SK-N-MC (cell line): ENCODE measurements at places on chromosomes 6 and 20.

GRCh38 chr6:71033171-71033570 lies 76.3 kb upstream of the B3GAT2 start:
- no peak for DNase-seq

DNA sequence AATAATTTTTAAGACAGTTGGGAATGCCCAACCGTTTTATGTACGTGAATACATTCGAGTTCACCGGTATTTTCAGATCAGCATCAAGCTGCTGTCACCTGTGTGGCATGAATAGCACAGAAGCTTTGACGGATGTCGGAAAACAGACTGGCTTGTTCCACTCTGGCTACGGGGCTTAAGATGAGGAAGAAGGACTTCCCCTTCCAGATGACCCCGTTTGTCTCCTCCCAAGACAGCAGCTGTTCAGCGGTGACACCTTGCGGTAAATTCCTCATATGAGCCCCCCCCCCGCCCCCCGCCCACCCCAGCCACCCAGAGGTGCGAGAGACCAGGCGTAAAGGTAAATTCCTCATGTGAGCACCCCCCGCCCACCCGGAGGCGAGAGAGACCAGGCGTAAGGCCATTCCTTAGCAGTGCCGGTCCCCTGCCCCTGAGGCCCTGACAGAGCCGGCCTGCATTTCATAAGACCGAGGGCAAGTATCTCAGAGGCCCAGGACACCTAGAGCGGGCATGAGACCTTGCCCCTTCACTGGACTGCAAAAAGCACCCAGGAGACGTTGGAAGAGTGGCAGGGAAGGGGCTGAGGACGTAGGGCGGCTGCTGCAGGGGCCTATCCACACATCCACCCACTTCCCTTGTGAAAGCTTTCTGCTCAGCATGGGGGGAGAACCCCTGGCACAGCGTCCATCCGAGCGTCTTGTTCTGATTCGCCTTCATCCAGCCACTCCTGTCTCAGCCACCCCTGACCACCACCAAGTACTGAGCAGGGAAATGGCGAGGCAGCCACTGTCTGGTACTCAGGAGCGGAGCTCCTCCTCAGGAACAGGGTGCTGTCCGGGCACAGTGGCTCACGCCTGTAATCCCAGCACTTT lies 7.3 kb upstream of the PCMTD2 start:
- DNase-seq, result no peak

GRCh38 chr6:36692220-36692619 lies 5.4 kb upstream of the RAB44 start:
- no peak for DNase-seq

DNA sequence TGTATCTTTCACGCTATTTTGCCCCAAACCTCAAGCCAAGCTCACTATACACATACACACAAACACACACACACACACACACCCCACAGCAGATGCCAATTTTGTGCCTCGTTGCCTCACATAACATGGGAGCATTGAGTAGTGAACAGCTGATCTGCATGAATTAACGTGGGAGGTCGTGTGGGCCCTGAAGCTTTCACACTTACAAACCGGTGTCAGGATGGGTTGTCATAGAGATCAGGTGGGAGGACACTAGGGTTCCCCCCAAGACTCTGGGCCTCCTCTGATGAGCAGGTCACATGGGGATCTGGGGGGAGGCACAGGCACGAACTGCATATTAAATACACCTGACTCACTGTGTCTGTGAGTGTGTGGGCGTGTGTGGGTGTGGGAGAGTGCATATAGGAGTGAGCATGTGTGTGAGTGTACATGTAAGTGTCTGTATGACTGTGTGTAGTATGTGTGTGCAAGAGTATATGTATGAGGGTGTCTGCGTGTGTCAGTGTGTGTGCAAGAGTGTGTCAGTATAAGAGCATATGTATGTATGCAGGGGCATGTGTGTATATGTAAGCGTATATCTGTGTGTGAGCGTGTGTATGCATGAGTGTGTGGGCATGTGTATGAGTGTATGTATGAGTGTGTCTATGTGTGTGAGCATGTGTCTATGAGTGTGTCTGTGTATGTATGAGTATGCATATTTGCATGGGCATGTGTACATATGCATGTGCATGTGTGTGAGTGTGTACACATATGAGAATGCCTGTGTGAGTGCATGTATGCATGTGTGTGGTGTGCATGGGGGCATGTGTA lies 370.4 kb downstream of the PREX1 start:
- no peak for DNase-seq

GRCh38 chr20:9531581-9531980 lies 17.2 kb downstream of the LAMP5 start:
- DNase-seq, result no peak

DNA sequence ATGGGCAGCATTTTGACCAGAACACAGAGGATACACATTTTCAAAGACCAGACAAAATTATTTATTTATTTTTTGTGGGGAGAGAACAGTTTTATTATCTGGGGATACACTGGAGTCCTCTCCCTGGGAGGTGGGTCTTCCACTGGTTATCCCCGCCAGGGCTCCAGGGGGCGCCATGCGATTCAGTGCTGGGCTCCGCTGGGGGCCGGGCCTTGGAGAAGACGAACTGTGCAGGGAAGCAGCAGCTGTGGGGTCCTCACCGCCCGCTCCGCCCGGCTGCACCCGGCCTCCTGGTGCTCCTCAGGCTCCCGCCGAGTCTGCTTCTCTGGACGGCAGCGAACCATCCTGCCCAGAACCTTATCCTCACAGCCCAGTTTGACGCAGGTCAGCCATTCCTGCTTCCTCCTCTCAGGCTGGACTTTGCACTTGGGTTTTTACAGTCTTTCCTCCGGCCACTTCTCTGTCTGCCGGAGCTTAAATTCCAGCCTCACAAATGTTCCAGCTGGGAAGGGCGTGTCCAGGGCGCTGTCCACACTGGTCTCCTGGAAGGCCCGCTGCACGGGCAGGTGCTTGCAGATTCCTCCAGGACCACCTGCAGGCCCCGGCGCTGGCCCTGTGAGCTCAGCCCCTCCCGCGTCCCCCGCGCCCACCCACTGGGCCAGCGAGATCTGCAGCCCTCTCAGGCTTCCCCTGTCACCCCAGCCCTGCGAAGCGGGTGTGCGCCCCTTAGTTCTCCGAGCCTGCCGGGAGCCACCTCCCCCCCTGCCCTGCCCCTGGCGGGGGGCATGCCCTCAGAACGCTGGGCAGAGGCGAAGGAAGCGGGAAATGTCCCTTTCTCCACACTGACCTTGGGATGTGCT lies 1830.0 kb upstream of the DEFB115 start:
- no peak for DNase-seq

GRCh38 chr6:112156668-112157067 lies 69.3 kb downstream of the FAM229B start:
- DNase-seq, result no peak

DNA sequence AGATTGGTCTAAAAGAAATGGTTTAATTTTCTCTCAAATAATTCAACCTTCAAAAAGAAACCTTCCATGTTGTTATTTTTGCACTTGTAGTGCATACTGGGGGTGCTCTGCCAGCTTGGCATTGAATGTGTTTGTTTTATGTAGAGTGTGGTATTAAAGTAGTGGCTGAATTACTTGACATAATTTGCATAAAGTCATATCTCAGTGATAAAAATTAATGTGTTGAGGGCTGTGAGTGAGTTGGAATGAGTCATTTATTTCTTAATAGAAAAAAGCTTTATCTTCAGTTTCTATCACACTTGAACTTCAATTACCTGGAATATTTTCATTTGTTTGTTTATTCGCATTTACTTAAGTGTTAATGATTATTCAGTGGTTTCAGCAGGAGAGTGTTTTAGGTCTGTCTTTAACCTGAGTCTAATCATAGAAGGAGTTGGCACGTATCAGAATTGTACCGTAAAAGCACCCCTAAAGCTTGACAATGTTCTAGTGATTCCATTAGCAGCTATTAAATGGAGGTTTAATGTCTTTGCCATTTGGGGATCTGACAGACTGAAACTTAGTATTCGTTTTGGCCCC lies 801.2 kb upstream of the FLRT3 start:
- no peak for DNase-seq

GRCh38 chr20:31664696-31665354 lies 27.1 kb downstream of the COX4I2 start:
- no peak for DNase-seq

GRCh38 chr6:100376103-100376502 lies 88.6 kb downstream of the SIM1 start:
- DNase-seq, result no peak

DNA sequence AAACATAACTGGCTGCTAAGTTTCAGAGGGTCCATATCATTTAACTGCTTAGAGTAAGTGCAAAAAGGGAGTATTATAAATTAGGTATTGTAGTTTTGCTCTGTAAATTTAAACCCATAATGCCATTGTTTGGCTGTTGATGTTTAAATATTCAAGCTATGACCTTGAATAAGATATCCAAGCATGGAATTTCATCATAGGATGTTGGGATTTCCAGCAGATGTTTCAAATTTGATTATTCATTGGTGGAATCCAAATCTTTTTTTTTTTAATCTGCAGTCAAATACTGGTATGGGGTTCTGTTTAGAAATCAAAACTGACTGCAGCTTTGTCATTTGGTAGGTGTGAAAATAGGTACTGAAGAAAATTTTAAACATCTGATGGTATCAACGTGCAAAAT lies 161.0 kb downstream of the KHDC1L start:
- DNase-seq, result no peak

- DNase-seq, result no peak
Observed at GRCh38 chr6:63790334-63790733, 154.7 kb downstream of the PHF3 start.

- no peak for DNase-seq
Observed at GRCh38 chr6:35319346-35320030, 21.9 kb downstream of the DEF6 start.

GRCh38 chr6:44065443-44066140 lies 61.7 kb downstream of the MRPL14 start:
- no peak for DNase-seq

DNA sequence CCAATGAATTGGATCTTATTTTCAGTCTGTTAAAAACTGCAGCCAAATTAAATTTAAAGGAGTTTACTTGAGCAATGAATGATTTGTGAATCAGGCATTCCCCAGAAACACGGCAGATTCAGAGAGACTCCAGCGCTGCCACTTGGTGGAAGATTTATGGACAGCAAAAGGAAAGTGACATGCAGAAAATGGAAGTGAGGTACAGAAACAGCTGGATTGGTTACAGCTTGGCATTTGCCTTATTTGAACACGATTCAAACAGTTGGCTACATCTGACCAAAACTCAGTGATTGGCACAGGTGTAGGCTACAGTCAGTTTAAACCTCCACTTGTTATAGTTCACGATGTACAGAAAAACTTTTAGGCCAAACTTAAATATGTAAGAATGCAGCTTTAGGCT lies 257.6 kb upstream of the IMPG1 start:
- no peak for DNase-seq

GRCh38 chr6:149273318-149273717 lies 44.2 kb upstream of the TAB2 start:
- no peak for DNase-seq

GRCh38 chr6:129239825-129240491 lies 357.0 kb downstream of the LAMA2 start:
- no peak for DNase-seq

- no peak for DNase-seq
Observed at GRCh38 chr20:36254076-36254475, 17.8 kb downstream of the AAR2 start.

- DNase-seq, result no peak
Observed at GRCh38 chr6:118292558-118292957, 255.5 kb upstream of the PLN start.

DNA sequence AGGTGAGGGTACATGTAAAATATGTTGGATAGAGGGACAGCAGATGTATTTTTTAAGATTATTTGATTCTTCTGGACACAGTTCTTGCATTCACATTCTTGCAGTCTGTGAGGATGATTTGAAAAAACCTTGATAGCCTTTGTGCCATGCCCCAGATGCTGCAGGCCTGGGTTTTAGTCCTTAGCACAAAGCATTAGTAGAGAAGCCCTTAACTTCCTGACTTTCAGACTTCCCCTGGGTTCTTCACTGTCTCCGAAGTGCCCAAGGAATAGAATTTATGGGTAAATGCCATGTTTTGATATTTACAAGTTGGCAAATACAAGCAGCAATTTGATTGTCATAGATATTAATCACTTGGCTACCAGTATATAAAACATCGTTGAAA lies 67.6 kb upstream of the SUPT3H start:
- DNase-seq, result no peak

DNA sequence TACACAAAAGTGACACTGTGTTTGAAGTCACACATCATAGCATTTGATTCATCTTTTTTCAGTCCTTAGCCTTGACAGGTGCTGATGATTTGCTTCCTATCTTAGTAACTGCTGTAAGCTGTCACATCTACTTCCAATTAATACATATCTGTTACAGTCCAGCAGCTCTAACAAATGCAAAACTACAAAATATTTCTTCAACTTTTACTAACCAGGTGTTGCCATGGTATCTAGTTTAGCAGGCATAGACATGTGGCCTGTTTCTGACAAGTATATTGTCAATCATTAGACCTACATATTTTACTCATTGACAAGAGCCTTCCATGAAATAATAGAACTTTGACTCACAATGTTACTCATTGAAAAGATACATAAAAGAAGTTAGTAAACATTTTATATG lies 1159.7 kb downstream of the GRIK2 start:
- no peak for DNase-seq

DNA sequence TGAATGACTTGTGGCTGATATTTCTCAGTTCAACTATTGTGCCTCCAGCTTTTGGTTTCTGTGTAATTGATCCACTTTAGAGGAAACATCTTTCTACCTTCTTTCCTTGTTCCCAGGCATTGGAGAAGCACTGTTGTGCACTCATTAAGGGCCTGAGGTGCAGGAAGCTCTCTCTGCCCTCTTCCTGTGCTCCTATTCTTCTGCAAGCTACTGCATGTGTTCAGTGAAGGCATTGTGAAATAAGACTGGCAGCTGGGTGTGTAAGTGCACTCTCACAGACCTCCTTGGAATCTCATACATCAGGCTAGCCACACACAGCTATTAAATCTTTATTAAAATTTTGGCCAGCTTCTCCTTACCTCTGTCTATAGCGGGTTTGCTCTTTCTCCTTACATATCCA lies 177.8 kb downstream of the OGFRL1 start:
- no peak for DNase-seq

- no peak for DNase-seq
Observed at GRCh38 chr6:6975459-6976111, 132.2 kb upstream of the RREB1 start.

DNA sequence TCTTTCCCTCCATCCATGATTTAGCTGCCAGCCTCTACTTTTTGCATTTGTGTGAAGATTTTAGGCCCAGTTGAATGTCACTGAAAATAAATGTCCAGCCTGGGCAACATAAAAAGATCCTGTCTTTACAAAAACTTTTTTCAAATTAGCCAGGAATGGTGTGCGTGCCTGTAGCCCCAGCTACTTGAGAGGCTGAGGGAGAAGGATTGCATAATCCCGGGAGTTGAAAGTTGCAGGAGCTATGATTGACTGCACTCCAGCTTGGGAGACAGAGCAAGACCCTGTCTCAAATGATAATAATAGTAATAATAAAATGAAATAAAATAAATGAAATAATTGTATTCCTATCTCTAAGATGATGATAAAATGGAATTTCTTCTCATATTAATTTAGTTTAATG lies 5.0 kb upstream of the GFOD1 start:
- DNase-seq, result no peak

DNA sequence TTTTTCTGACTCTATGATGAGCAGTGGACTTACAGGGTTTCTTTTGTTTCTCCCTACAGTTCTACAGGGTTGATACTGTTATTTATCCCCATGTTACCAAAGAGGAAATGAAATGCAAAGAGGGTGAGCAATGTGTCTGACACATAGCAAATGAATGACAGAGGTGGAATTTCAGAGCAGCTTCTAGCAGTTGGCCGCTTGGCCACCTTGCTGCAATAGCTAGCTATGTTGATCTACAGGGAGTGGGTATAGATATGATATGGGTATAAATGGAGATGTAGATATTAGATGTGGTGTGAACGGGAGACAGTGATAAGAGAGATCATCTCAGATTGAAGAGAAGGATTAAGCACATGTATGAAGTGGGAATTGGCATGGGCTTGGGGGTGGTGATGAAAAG lies 10.9 kb upstream of the SLC22A3 start:
- DNase-seq, result no peak
